ENCODE measurements at places on chromosomes 7 and 10. TPM values are rescaled to one million over a fixed set of nuclear protein-coding genes. Genes with fewer than 3 reads are reported as not detected.

Gene EPHB6
- polyA plus RNA-seq: 0.86 TPM

DNA sequence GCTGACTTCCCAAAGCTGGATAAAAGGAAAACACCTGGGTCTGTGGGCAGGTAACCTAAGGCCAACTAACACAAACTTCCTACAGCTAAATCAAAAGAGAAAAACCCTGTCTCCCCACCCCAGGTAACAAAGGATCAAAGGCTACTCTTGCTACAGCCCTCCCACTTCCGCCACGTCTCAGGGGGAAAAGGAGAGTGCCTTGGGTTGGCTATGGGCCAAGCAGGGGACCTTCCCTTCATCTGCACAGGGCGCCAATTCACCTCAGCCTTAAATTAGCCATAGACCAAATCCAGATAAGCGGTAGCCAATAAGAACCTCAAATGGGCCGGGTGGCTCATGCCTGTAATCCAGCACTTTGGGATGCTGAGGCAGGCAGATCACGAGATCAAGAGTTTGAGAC is 69.1 kb upstream of the LANCL2 start:
- DNase-seq: no peak

DNA sequence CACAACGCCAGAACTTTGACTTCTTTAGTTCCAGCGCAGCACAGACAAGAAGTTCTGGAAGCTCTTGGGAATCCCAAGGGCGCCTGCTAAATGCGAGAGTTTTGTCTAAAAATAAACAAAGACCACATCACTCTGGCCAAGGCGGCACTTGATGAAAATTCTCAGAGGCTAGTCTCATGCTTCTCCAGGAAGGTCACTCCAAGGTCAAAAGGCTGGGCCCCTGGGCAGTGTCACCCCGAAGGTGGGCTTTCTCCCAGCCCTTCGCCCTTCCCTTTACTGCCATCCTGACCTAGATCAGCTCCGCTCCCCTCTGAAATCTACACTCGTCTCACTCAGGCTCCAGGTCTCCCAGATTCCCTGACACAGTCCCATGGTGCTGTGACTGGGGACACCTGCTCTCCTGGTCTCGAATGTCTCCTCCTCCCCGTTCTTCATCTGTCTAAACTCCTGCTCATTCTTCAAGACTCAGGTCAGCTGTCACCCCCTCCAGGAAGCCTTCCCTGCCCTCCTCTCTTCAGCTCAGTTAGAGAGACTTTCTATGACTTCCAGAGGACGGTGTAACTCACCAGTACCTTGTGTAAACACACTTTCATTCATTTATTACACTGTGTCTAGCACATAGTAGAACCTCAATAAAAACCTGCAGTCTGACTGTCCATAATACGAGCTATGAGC is 10.5 kb downstream of the FAM53B start:
- no peak for DNase-seq

DNA sequence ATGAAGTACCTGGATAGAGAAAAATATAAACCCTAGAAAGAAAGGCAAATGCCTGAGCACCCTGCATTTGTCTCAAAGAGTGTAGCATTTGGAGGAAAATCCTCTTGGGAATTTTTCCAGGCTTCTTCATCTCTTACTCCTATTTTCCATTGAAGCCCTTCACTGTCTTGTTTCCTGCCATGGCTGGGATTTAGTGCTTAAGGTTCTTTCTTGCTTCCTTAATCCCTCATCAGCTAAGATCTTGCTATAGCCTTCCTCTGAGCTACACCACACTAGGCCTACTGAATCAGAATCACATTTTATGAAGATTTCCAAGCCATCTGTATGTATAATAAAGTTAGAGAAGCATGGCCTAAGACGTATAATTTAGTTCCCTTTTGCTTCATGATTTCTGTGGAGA is 97.5 kb upstream of the PHYHIPL start:
- no peak for DNase-seq

GRCh38 chr7:34133356-34133982 is 228.1 kb downstream of the BMPER start:
- no peak for DNase-seq

- no peak for DNase-seq
These were observed 73.1 kb downstream of the MKLN1 start for GRCh38 chr7:131400681-131401176.

Gene CHRM2
- not detected for polyA plus RNA-seq

DNA sequence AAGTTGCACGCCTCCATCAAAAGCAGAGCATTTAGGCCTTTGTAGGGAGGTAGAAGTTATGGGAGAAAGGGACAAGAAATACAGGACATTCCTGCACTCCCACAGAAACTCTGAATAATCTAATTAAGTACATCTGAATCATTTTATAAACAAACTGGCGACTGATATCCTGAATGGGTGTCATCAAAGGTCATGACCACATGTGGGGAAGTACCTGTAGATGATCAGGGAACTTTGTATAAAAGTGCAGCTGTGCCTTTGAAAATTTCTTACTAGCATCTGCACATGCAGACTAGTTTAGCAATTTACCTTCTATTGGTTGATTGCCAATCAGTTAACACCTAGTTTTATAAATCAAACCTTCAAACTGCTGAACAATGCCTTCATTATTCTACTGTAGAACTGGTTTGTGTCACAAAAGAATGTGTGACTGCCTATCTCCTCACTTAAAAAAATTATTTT is 17.1 kb downstream of the STEAP4 start:
- no peak for DNase-seq

Gene CPA5
- not detected for polyA plus RNA-seq

DNA sequence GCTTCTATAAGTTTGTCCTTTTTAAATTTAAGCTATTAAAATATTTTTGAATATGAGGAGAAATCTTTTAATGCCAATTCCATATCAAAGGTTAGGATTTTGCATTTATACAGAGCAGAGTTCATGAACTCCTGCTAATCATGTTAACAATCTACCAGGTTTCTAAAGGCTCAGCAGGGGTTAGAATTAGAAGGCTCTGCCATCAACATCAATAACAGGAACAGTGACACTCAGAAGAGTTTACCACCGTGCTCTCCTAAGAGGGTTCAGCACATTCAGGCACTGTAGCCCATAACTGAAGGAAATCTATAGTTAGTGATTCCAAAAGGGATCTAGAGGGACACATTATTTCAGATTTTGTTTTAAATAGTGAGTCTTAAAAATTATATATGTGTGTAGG is 100.1 kb downstream of the HOXA1 start:
- no peak for DNase-seq

DNA sequence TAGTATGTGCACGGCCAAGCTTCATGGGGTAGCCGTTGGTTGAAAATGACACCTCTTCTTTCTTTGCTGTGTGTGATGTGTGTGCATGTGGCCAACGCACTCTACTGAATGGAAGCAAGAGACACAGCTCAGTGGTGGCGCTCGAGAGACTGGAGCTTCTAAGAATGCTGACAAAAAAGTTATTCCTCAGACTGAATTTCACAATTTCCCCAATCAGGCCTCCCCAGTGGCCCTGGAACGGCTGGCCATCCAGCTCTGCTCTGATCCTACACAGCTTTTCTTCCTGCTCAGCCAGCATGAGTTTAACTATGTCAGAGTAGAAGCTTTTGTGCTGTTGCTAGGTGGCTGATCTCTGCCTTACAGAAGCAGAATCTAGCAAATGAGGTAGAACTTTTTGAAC is 186.7 kb upstream of the PLXDC2 start:
- DNase-seq: no peak

GRCh38 chr7:36188906-36189305 is 35.9 kb downstream of the EEPD1 start:
- no peak for DNase-seq

Gene FAM3C
- 20.2 TPM for polyA plus RNA-seq

GRCh38 chr10:132611026-132611910 is 73.7 kb downstream of the INPP5A start:
- DNase-seq: no peak

Gene CDK1
- 13.6 TPM for polyA plus RNA-seq

- no peak for DNase-seq
These were observed 180.9 kb downstream of the SEMA3A start for GRCh38 chr7:84013616-84014240.

Gene ARMS2
- polyA plus RNA-seq: not detected

Gene ARHGEF5
- 1.1 TPM for polyA plus RNA-seq

Gene GTPBP4
- polyA plus RNA-seq: 10.4 TPM

GRCh38 chr7:219581-220150 is 27.3 kb downstream of the FAM20C start:
- no peak for DNase-seq

DNA sequence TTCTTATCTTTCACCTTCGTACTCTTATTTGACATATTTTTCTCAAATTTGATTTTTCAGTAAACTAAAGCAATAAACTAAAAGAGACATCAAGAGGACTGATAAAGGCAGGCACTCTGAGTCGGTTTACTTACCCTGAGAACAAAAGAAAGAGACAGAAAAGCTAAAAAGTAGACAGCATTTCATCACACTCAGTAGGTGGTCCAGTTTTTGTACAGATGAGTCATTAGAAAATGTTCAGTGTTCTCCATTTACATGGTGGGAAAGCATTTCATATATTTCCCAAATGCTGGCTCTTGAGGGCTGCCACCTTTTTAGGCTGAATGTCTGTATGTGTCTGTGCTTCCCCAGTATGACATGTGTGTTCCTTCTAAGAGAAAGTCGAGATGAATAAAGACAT is 52.7 kb downstream of the NHLRC2 start:
- no peak for DNase-seq

Gene ASAH2
- 0.24 TPM for polyA plus RNA-seq

Gene SFXN4
- 8.9 TPM for polyA plus RNA-seq

GRCh38 chr7:41869997-41870396 is 167.1 kb upstream of the INHBA start:
- DNase-seq: no peak

Gene CYP3A7
- polyA plus RNA-seq: not detected

Gene LRIT1
- polyA plus RNA-seq: not detected

- no peak for DNase-seq
These were observed 77.9 kb downstream of the HIPK2 start for GRCh38 chr7:139699640-139700504.

Gene EGR2
- 0.54 TPM for polyA plus RNA-seq

Gene SEPTIN14
- not detected for polyA plus RNA-seq

GRCh38 chr10:1633783-1634182 is 103.5 kb downstream of the ADARB2 start:
- DNase-seq: no peak

DNA sequence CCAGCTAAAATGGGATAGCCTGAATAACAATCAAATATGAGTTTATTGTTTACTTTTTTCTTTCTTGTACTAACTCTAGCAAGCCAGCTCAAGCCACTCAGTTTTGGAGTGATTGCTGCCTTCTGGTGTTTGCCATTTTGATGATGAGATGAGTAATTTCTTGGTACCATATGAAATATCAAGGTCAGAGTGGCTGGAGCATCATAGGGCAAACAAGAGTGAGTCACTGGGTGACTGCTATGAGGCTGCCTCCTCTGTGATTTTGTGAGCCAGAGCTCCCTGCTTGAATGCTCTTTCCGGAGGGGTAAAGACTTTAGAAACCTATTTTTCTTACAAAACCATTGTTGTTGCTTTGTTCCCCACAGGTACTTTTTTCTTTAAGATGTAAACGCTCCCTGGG is 295.6 kb downstream of the PRKG1 start:
- no peak for DNase-seq

Gene SFRP4
- not detected for polyA plus RNA-seq

DNA sequence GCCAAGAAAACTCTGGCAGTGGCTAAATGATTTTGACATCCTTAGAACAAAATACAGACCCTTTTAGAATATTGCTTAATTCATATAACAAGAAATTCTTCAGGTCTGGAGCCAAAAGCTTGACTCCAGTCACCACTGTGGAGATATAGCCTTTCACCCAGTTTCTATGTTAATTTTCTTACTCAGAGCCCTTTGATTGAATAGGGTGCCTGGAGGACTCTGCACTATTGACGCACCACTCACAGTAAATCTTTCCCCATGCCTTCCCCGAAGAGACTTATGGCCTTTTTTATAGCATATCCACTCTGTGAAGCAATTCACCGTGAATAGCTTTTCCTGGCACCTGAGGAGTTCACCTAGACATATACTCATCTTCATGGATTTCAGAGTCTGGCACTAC is 613.8 kb downstream of the ZWINT start:
- no peak for DNase-seq

GRCh38 chr7:101519324-101520023 is 109.6 kb downstream of the MYL10 start:
- no peak for DNase-seq

Gene ZNF316
- 7.7 TPM for polyA plus RNA-seq

DNA sequence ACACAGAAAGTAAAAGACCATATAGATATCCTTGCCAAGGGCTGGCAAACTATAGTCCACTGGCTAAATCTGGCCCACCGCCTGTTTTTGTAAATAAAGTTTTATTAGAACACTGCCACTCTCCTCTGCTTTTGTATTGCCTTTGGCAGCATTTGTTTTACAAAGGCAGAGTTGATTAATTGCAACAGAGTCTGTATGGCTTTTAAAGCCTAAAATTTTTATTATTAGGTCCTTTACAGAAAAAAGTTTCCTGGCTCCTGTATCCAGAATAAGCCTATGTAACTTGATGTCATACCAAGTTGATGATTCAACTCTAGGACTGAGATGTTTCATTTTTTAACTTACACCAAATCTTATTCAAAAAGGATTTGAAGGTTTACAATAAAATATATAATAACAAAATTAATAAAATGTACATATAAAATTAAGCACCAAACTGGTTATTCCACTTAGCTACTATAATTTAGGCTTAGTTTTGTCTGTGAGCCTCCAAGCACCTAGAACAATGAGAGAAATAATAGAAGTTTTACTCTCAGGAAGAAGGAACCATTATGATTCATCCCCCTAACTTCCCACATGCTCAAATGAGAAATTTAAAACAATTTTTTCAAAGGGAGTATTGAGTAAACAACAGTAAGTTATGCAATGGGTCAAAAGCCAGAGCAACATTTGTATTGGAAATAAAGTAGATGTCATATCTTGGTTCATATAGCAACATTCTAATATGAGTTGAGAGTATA is 31.9 kb downstream of the CPED1 start:
- peak; percentile 85 for DNase-seq

- DNase-seq: no peak
These were observed 6.5 kb downstream of the ANLN start for GRCh38 chr7:36396150-36396549.

DNA sequence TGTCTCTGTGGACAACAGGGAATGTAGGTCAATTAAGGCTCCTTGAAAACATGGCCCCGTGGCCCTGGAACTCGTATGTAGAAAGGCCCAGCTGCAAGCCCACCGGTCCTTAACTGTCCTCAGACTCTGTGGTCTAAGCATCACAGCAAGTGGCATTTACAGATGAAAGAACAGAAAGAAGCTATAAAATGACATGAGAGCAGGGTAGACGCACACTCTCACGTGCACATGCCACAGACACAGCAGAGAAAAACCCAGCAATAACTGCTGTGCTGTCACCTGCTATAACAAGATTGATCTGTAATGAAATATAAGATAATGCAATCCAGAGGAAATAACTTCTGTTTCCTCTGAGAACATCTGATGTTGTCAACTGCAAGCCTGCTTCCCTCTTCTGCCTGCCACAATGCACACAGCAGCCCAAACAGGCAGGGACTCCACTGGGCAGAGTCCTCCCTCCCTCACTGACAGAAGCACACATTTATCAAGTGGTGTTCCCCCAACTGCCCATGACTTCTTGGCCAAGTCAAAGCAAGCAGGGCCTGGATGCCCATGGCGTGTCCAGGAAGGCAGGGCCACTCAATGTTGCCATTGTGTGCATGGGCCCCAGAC is 63.9 kb downstream of the GFRA1 start:
- no peak for DNase-seq
